GM06990 (cell line): ENCODE measurements at places on chromosomes 7 and 10.

DNA sequence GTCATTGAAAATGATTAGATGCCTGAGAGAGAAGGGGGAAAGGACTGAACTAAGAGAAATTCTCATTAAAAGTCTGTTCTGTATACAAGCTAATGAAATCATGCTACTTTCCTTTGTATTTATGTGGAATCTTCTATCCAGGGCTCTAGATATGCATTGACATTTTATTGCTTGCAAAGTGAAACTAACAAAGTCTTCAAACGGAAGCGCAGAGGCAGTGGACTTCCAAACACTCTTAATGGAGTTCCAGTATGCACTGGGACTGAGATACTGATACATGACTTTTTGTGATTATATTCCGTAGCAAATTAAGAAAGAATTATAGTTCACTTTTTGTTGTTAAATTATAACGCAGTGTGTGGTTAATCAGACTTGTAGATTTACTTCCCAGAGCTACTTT is 166.8 kb upstream of the TBX20 start:
- DNase-seq: no peak

DNA sequence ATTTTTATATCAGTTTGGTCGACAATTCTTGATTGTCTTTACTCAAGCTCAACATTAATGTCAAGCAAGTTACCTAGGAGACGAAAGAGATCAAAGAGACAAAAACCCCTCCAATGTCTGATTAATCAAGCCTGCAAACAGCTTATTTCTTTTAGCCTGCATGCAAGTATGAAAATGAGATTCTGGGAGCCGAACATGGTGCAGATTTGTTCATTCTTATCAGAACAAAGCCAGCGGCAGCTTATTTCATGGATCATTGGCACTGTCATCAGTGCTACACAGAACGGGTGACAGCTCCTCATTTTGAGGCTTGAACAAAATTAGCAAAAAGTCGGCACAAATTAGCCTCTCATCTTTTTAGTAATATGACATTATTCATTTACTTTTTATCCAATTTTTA is 26.5 kb downstream of the FAM204A start:
- no peak for DNase-seq

DNA sequence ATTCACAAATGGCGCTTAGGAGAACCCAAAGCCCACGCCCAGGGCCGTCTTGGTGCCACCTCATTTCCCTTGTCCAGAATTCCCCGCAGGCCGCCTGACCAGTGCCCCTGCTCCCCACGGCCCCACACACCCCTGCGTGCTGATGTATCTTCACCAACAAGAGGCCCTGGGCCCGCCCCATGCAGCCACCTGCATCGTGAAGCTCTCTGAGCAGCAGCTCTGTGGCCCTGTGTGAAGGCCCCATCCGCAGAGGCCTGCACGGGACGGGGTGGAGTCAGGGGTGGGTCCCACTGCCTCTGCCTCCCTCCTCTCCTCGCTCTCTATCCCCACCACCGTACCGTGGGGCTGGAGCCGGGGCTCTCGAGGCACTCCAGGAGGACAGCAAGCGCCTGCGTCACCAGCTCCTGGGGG is 14.7 kb downstream of the BRAT1 start:
- DNase-seq: no peak

GRCh38 chr10:112832361-112832878 is 117.6 kb upstream of the TCF7L2 start:
- DNase-seq: no peak

DNA sequence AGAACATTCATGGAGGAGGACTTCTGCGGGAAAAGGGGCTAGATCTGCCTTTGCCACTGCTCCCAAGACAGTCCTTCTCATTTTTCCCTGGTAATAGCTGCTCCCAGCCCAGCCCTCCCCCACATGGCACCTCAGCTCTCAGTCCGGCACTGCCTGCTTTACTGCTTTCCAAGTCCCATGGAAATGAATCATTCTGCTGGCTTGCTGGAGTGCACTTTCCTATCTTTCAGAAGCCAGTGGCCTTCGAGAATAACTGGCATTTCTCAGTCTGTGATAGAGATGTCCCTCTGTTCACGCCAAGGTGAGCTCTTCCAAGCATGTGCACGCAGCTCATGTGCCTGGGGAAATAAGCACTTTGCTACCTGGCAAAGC is 61.4 kb downstream of the SYPL1 start:
- no peak for DNase-seq

DNA sequence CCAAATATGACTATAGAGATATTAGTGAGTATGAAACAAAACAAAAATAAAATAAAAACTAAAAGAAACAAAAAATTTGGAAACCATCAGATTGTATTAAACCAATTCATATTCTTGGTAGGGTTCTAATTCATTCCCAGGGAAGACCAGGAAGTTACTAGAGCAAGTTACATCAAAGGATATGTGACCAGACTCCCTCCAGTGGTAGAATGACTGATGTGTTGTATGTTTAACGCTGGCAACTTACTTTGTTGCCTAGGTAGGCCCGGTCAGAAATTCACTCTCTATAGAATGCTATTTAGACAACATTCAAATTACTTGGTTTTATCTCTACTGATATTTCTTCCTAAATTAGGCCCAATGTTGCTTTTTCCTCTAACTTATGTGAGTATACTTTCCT is 5.2 kb downstream of the PHYHIPL start:
- DNase-seq: peak; percentile 5

DNA sequence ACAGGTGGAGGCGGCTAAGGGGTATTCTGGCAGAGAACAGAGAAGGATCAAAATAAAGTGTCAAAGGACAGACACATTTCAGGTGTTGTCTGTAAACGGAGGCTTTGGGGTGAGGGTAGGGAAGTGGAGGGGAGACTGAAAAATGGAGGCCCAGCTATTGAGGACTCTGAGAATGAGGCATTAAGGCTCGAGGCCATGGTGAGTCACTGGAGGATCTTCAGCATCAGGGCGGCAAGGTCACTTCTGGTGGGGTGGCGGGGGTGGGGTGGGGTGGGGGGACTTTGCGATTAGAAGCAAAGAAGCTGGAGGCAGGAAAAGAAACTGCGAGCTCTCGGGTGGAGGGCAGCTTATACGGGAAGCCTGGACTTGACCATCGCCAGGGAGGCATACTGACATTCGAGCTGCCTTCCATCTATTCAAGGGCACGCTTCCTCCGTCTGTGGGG is 58.4 kb upstream of the PCGF5 start:
- no peak for DNase-seq

GRCh38 chr10:117684672-117685211 is 142.2 kb downstream of the EMX2 start:
- DNase-seq: no peak

GRCh38 chr10:68251625-68252495 is 19.9 kb upstream of the ATOH7 start:
- no peak for DNase-seq

GRCh38 chr10:93745408-93746065 is 12.2 kb upstream of the LGI1 start:
- DNase-seq: no peak

DNA sequence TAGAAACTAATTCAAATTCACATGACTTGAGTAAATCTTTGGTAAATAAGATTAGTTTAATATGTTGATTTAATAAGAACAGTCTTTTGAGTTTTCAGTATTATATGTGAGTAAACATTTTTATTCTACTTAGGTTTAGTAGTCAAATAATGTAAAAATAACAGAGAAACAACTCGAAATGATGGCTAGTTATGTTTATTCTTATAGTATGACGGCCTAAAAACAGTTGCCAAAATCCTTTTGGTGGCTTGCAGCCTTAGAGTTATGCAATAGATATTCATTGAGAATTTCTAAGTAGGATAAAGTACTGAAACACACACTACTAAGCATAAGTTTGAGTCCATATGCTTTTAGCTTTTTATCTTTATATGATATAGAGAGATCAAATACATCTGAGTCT is 184.8 kb downstream of the GNAI1 start:
- DNase-seq: no peak

- no peak for DNase-seq
Measured at GRCh38 chr7:158933468-158934139, 77.2 kb downstream of the DYNC2I1 start.

DNA sequence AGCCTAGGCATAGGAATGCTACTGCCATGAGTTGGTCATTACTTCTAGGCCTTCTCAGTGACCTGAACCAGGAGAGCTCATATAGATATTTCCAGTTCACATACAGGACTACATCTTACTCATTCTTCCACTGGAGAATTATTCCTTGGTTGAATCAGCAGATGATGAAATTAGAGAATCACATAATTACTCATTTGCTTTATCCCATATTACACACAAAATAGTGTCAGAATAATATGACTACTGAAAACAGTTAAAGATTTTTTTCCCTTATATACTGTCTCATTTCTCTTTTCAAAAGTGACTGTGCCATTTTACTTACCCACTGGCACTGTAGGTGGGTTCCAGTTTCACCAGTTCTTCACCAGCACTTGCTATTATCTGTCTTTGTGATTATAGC is 18.5 kb downstream of the BMS1 start:
- DNase-seq: no peak

DNA sequence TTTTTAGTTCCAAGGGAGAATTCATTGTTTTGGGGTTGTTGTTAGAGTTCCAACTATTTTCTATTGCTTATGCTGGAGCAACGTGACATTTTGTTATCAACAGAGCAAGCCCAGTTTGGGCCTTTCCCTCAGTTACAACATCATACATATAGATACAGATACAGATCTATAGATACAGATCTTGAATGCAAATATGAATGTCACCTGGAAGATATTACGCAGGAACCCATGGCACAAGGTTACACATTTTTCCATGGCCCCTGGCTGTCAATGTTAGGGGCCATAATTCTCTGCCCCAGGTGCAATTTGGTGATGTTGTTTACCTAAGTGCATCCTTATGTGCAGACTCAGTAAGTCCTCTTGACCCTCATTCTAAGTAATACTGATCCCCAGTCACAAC is 3.6 kb upstream of the PODXL start:
- no peak for DNase-seq

- DNase-seq: no peak
Measured at GRCh38 chr7:140525743-140526142, 46.4 kb upstream of the MKRN1 start.

- DNase-seq: no peak
Measured at GRCh38 chr7:149544028-149544427, 46.4 kb upstream of the ZNF746 start.

DNA sequence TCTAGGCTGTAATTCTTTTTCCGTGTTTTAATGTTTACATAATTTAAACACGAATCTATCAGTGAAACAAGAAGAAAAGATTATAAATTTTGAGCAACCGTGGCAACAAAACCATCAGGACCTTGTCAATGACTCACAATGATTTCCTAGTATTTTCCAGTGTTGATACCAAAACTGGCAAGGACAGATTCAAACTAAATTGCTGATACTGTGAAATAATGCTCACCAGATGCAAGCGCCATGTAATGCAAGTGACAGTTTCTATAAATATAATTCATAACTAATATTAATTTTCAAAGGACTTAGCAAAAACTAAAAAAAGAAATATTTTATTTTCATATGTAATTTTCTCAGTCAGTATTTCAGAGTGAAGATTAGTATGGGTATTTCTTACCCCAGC is 203.6 kb downstream of the LRRN3 start:
- DNase-seq: no peak

DNA sequence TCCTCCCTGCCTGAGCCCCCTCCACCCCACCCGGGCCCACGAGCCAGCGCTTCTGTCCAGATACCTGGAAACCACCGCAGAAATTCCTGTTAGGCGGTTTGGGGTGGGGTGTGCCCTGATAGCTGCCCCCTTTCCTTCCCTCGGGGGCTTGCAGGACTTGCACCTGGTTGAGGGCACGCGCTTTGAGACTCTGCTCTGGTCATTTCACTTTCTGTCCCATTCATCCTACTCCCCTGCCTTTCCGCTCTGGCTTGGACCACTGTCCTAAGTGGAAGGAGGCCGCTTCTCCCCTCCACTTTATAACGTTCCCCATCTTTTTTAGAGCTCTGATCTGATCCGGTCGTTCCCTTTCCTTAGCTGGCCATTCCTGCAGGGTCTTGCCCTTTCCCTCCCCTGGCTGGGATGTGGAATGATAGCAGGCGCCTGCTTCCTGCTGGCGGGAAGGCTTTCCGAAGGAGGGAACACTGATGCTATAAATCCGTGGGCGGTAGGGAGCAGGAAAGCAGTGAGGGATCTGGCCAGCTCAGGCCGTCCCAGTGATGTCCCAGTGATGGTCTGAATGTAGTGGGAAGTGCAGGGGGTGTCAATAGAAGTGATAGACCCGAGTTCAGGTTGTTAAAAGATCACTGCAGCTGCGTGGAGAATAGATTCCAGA is 852 bp upstream of the PRKAR1B start:
- DNase-seq: no peak

- DNase-seq: no peak
Measured at GRCh38 chr7:147332988-147333387, 1216.4 kb downstream of the CNTNAP2 start.

DNA sequence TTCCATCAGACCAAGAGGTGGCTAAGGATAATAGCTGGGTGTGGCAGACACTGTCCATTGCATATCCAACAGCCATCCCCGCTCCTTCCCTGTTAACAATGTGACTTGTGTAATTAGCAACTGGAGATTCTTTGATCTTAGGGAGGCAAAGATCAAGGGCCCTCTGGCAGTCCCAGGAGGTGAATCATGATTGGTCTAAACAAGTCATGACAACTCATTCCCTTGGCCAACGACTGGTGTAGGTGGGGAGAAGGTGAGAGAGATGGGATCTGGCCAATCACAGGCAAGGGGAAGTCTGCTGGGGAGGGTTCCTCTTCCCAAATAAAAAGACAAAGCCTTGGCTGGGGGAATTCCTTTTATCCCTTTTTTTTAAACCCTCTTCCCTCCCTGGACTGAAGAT is 46.2 kb upstream of the COMTD1 start:
- no peak for DNase-seq

DNA sequence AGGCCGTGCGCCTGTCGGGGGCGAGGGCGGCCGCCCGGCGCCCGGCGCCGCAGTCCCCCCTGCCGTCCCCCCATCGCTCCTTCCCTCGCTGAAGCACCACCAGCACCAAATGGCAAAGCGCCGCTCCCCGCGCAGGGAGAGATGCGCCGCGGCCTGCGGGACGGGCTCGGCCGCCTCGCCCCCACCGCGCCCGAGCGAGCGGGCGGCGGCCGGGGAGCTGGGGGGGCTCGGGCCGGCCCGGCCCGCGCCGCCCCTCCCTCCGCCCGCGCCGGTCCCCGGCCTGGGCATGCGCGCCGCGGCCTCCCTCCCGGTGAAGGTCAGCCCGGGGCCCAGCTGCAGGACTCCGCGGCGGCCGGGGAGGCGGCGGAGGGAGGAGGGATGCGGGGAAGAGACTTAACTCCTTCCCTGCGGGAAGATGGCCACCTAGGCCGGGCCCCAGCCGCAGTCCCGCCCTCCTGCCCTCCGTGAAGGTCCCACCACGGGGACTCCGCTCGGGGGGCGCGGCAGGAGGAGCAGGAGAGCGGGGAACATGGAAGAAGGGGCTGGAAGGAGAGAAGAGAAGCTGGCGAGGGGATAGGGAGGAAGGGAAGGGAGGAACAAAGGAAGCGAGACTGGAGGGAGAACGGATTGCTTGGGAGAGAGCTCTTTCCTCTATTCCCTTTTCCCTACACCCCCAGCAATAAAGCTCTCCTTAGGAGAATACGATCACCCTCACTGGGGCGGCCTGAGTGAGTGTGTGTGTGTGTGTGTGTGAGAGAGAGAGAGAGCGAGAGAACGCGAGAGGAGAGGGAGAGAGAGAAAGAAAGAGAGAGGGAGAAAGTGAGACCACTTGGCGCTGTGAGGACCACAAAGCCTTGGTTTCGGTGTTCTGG is 3.4 kb upstream of the SMARCD3 start:
- no peak for DNase-seq
